ENCODE measurements at places on chromosomes 5 and 9. TPM values are rescaled to one million over a fixed set of nuclear protein-coding genes. Genes with fewer than 3 reads are reported as not detected.

Gene SMC5
- polyA plus RNA-seq: 45.8 TPM

Gene QRFP
- polyA plus RNA-seq: 0.30 TPM

Gene PCDHGA3
- 3.2 TPM for polyA plus RNA-seq

DNA sequence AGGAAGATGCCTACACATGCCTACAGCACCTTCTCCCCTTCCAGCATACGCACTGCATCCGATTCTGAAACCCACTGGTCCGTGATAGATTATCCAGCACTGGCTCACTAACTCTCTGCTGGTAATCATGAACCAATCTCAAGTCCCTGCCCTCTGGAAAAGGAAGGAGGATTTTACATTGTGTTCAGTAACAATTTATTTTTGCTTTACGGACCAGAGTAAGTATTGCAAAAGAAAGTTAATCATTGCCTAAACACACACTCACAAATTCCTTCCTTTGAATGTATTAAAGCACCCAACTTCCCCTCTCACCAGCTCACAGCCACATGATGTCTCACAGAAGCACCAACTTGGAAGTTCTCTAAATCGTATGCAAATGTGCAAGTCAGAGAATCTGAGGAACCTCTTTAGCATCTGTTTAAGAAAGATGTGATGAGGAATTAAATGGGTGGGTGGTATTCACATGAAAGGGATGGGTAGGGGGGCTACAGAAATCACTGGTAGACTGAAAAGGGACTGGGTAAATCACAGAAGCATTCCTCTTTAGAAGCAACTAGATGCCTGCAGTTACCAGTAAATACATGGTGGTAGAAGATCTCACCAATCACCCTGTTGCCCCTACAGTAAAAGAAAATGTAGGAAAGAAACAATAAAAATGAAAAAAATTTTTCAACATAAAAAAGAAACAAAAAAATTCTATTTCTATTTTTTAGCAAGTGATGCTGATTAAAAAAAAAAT, 8.4 kb downstream of the GNAQ start:
- DNase-seq: no peak

DNA sequence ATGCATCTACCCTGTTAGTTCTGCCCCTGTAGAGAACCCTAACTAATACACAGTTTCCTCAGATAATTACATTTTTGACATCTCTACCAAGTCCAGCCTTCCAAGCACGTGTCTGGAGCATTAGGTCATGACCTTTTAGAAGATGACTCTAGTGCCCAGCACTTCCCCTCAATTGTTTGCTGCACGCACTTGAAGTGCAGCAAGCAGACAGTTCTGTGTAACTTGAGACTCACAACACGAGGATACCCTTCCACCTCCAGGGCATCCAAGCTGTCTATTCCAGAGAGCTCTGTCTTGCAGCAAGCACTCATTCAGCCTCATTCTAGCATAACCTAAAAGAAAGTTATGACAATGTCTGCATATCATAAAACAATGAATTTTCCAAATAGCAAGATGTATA, 1410.5 kb upstream of the CDH18 start:
- no peak for DNase-seq

DNA sequence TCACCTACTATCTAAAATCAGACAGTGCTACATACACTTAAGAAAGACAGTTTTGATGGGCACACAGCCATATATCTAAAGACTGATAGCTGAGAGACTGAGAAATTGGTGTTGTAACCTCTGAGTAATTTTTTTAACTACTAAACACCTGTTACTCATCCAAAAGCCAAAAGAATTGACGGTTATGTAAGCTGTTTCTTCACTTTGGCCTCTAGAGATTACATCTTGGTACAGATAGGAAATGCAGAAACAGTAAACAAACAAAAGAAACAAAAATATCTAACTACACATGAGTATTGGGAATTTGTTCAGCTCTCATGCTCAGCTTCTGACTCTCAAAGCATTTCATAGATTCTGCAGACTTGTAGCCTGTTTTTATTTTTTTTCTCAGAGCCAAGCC, 152.1 kb upstream of the GAS1 start:
- no peak for DNase-seq

- DNase-seq: no peak
These were observed 149.8 kb downstream of the MLLT3 start for GRCh38 chr9:20472342-20473045.

GRCh38 chr5:167294882-167295680, 996.4 kb upstream of the WWC1 start:
- no peak for DNase-seq

DNA sequence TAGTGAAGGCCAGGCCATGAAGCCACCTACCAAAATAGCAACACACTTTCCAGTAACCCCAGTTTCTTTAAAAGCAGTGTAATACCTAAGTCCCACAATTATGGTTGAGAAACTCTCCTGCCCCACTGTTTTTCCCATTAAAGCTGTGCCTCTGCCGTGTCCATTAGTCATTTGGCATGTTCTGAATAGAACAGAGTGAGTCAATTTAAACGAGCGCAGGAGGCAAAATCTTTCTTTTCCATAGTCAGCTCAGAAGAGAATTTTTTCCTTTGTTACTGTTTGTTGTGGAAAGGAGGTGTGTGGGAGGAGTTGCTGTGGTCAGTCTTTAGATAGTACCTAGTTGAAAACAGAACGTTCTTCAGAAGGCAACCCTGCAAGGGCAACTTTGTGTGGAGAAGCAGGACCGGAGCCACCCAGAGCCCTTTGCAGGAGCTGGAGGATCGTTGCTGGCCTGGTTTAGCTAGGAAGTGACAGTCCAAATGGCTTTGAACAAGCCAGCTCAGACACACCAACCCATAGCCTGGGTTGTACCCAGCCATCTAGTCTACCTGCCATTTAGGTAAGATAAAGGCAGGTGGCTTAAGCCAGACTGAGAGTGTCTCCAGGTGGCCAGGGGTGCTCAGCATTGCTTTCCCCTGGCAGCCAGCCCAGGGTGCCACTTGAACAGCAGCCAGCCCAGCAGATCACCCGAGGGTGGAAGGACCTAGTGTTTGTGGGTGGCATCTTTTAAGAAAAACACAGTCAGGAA, 30.4 kb downstream of the GADD45G start:
- no peak for DNase-seq

DNA sequence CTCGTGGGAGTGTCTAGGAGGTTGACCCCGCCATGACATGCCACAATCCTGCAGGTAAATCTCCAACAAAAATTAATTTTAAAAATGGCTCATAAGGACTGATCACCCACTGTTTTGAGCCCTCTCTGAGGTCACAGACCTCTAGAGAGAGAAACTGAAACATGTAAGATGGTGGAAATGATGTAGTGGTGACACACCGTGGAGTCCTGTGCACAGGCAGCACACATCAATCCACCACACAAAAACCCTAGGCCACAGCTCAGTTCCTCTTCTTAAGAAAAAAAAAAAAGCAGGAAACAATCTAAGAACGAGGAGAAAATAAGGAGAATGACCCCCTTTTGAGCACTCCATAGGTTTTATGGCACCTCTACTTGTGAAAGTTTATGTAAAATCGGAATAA, 93.8 kb upstream of the FAM120A start:
- DNase-seq: no peak

Data from right renal pelvis (tissue), 4 donors.